ENCODE measurements at places on chromosomes 4 and X. TPM values are rescaled to one million over a fixed set of nuclear protein-coding genes. Genes with fewer than 3 reads are reported as not detected.
A peak's percentile ranks its signal among the peaks of the same experiment; 100 is the strongest.

Gene DCX
- 80.8 TPM for total RNA-seq

- no peak overlapping the region for H3K4me3 ChIP-seq
- no peaks in the 10 kb centered on the region for H3K36me3 ChIP-seq
- H3K27ac ChIP-seq = no peak overlapping the region
- peaks cover 21% of the 10 kb centered on the region for H3K4me1 ChIP-seq
These were observed 48.1 kb upstream of the ENPP6 start for GRCh38 chr4:184265546-184266351.

- no peak overlapping the region for H3K27ac ChIP-seq
- no peaks in the 10 kb centered on the region for H3K36me3 ChIP-seq
- H3K4me3 ChIP-seq = no peak overlapping the region
- peaks cover 18% of the 10 kb centered on the region for H3K4me1 ChIP-seq
- no peak for DNase-seq
These were observed 617.0 kb downstream of the MID1IP1 start for GRCh38 chrX:39418254-39418704.

GRCh38 chr4:2591189-2591588, 54.7 kb downstream of the FAM193A start:
- H3K27ac ChIP-seq = peak overlapping the region; percentile 30
- H3K27me3 ChIP-seq = no peaks in the 10 kb centered on the region
- DNase-seq = no peak
- no peaks in the 10 kb centered on the region for H3K36me3 ChIP-seq

DNA sequence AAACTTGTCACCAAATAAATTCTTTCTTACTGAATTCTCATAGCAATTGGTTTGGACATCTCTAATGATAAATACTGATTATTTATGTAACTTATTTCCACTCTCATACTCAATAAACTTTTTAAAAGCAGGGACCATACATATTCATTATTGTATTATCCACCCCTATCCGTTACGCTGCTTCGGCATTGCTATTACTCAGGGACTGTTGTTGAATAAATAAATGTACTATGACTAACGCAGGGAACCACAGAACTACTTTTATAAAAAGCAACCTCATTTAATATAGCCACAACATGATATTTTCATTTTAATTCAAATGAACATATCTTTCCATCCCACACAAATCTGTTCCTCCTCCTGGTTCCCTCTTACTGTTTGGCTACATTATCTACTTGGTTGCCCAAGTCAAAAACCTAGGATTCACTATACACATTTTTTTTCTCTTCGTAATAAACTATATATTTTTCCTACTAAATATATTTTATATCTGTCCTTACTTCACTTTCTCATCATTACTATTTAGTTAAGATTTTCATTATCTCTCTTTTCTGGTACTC, 14.9 kb upstream of the ANKRD50 start:
- H3K4me3 ChIP-seq = no peak overlapping the region
- H3K27ac ChIP-seq = no peak overlapping the region
- peaks cover 9% of the 10 kb centered on the region for H3K4me1 ChIP-seq
- no peaks in the 10 kb centered on the region for H3K36me3 ChIP-seq

DNA sequence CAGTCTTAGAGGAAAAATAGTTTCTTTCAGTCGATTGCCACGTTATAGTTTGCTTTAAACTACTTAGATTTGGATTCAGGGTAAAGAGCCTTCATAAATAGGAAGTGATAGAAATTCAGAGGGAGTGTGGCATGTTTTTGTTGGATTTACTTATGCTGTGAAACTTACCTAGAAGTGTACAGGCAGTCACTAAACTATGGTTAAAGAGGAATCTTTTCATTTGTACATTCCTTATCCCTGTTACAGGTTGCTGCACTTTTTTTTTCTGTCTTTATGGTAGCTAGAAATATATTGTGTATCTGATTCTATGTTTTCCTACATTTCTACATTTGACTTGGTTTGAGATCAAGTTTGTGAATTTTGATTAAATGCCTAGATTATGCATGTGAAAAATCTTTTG, 19.1 kb downstream of the WWC2 start:
- no peak for DNase-seq
- no peaks in the 10 kb centered on the region for H3K36me3 ChIP-seq
- H3K27ac ChIP-seq = peak overlapping the region; percentile 98
- H3K4me3 ChIP-seq = no peak overlapping the region

DNA sequence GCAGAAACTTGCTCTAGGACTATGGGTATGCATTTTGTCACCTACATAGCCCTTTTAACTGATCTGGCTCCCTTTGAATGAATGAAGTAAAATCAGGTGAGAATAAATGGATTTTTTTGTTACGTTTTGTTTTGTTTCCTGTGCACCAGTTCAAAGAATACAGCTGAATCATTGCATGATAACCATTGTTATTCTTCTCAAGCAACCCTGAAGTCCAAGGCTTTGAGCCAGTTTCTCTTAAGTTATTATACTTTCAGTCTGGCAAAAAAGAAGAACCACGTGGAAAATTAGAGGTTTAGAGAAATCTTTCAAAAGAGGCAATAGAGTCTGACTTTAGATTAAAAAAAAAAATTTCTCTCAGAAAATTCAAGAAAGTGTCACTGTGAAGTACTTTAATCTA, 398.6 kb upstream of the TECRL start:
- peaks cover 5% of the 10 kb centered on the region for H3K36me3 ChIP-seq
- no peaks in the 10 kb centered on the region for H3K4me1 ChIP-seq
- DNase-seq = no peak
- no peak overlapping the region for H3K4me3 ChIP-seq

DNA sequence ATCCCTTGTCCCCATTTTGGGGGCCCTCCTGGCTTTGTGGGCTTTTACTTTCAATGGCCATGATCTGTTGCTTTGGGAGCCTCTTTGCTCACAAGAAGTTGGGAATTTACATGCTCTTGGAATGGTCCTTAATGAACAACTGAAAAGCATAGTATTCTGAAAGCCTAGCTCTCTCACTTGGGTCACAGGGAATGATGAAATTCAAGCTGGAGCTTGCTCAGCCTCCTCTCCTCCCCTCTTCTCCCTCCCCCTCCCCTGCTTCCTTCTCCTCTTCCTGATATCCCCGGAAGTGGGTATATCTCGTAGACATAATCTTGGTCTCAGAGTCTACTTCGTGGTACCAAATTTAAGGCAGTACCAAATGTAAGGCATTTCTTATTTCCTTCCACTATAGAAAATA, 400.6 kb upstream of the NR3C2 start:
- H3K4me3 ChIP-seq = no peak overlapping the region
- no peak for DNase-seq
- H3K36me3 ChIP-seq = no peaks in the 10 kb centered on the region
- no peak overlapping the region for H3K27ac ChIP-seq
- H3K4me1 ChIP-seq = peaks cover 5% of the 10 kb centered on the region

DNA sequence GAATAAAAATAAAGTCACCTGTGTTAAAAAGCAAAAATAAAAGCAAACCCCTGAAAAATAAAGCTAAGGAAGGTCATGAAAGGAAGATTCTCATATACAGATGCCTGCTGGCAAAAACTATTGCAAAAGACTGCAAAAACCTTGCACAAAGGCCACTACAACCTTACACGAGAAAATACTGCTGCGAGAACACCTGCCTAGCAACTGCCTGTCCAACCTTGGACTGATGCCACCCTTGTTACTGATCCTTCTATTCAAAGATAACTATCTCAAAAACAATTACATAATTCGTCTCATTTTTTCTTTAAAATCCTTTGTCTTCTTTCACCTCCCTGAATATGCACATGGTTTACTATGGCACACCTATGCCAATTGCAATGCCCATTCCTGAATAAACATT, 49.6 kb downstream of the SLC2A9 start:
- H3K36me3 ChIP-seq = no peaks in the 10 kb centered on the region
- H3K27ac ChIP-seq = no peak overlapping the region
- no peak for DNase-seq
- H3K4me3 ChIP-seq = no peak overlapping the region
- no peaks in the 10 kb centered on the region for H3K4me1 ChIP-seq

Gene OTC
- not detected for total RNA-seq

Gene RBMXL3
- total RNA-seq = not detected

Gene SPINK2
- not detected for total RNA-seq

DNA sequence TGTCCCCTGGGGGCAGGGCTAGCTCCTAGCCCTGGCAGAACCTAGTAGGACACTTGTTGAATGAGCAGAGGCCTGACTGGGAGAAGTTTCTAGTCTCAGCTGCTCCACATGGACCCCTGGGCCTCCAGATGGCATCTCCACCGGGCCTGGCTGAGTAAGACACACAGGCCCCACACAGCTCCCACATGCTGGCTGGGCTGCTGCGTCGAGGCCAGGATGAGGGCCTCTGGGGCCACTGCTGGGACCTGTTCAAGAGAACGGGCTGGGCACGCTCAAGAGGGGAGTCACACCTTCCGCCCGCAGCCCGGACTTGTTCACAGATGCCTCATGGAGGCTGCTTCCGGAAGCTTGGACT, 4.2 kb upstream of the HGFAC start:
- no peaks in the 10 kb centered on the region for H3K36me3 ChIP-seq
- H3K4me3 ChIP-seq = no peak overlapping the region
- H3K27ac ChIP-seq = peak overlapping the region; percentile 35
- no peak for DNase-seq
- no peaks in the 10 kb centered on the region for H3K27me3 ChIP-seq
- peaks cover 10% of the 10 kb centered on the region for H3K4me1 ChIP-seq

- H3K27ac ChIP-seq = no peak overlapping the region
- H3K4me1 ChIP-seq = peaks cover 11% of the 10 kb centered on the region
- no peaks in the 10 kb centered on the region for H3K27me3 ChIP-seq
- no peak for DNase-seq
- no peak overlapping the region for H3K4me3 ChIP-seq
- H3K36me3 ChIP-seq = no peaks in the 10 kb centered on the region
These were observed 49.2 kb upstream of the DDX53 start for GRCh38 chrX:22950269-22951266.

Gene KLHL5
- 30.6 TPM for total RNA-seq

DNA sequence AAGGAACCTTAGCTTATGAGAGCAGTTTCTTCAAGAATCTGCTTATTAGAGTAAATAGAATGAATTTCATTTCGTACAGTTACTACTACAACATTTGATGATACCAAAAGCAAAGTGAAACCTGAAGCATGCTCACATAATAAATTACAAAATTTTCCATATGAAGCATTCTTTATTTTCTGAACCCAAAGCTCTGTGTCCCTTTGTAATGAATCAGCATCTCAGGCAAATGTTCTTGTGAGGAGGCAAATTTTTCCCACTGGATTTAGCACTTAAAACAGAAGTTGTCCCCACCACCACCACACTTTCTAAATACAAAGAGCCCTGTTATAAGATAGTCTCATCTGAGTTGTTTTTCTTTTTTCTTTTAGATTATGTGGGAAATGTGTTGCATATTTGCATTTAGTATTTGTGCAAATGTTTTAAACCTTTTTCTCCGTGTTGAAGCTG, 70.7 kb upstream of the NFKB1 start:
- H3K4me1 ChIP-seq = peaks cover 13% of the 10 kb centered on the region
- peaks cover 5% of the 10 kb centered on the region for H3K36me3 ChIP-seq
- DNase-seq = no peak
- H3K4me3 ChIP-seq = peak overlapping the region; percentile 94
- peak overlapping the region; percentile 98 for H3K27ac ChIP-seq
- H3K27me3 ChIP-seq = no peaks in the 10 kb centered on the region

GRCh38 chr4:29307256-29307655, 1412.9 kb upstream of the PCDH7 start:
- H3K27me3 ChIP-seq = no peaks in the 10 kb centered on the region
- no peak overlapping the region for H3K27ac ChIP-seq
- H3K4me1 ChIP-seq = no peaks in the 10 kb centered on the region
- no peak for DNase-seq

- no peak overlapping the region for H3K4me3 ChIP-seq
- no peaks in the 10 kb centered on the region for H3K27me3 ChIP-seq
- DNase-seq = no peak
- H3K4me1 ChIP-seq = peaks cover 26% of the 10 kb centered on the region
These were observed 176.4 kb downstream of the PTTG2 start for GRCh38 chr4:38136604-38137003.

DNA sequence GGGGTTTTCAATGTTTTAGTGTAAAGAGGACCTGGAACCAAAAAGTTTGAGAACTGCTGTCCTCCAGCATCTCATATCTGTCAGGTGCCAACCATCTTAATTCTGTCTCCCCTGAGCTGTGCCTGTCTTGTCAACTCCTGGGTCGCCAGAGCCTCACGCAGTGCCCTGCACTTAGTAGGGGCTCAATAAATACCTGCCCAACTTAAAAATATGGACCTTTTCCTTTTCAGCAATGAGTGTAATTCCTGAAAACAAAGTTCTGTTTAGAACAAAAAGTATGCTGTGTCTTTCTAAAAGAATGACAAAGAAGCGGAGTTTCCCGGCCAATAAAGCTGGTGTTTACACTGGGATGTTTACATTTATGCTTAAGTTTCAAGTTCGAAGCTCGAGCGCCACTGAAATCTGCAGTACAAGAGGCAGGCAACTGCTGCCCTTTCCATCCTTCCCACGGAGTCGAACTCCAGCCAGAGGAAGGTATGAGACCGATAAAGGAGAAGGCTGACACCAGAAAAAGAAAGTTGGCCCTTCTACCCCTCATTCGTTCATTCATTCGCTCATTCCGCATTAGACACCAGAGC, 1.1 kb upstream of the HTATSF1 start:
- peak overlapping the region; percentile 94 for H3K4me3 ChIP-seq
- H3K27me3 ChIP-seq = peaks cover 17% of the 10 kb centered on the region
- H3K36me3 ChIP-seq = no peaks in the 10 kb centered on the region
- peak overlapping the region; percentile 91 for H3K27ac ChIP-seq

Gene ARX
- 0.16 TPM for total RNA-seq

- H3K27ac ChIP-seq = no peak overlapping the region
- no peak overlapping the region for H3K4me3 ChIP-seq
- H3K27me3 ChIP-seq = no peaks in the 10 kb centered on the region
- DNase-seq = no peak
- H3K4me1 ChIP-seq = no peaks in the 10 kb centered on the region
- H3K36me3 ChIP-seq = no peaks in the 10 kb centered on the region
These were observed 33.3 kb downstream of the BBS12 start for GRCh38 chr4:122765692-122766352.

GRCh38 chrX:34467437-34467836, 189.6 kb downstream of the TMEM47 start:
- H3K36me3 ChIP-seq = no peaks in the 10 kb centered on the region
- no peak for DNase-seq

Gene ADGRG2
- 0.20 TPM for total RNA-seq

Gene MSX1
- 2.2 TPM for total RNA-seq

Gene HSD17B13
- total RNA-seq = not detected

DNA sequence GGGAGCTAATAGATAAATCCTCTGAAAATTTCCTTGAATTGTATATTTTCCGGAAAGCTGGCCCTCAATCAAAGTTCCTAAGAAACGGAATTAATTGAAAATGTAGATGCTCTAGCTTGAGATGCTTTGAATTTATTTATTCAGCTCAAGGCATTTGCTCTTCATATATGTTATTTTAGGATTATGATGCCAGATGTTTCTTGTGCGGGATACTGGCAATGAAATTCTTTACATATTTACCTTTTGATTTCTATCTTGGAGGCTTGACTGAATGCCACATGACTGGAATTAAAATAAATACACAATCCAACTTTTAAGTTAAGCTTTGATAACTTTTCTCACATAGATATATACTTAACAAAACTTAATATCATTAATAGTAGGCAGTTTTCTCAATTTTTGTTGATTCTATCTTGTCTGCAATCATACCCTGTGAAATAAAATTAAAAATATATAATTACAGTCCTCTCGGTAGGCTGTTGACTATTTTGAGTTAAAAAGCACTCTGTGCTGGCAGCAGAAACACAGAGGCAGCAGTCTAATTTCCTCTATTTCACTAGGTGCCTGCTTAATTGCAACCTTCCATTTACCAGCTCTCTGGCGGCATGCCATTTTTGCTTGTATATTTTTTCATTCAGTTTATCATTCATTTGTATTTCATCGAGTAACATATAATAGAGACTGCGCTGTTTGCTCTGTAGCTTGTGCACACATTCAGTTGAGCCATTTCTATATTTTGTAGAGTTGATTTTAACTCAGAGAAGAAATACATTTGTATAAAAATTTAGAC, 991.5 kb downstream of the ADGRL3 start:
- no peaks in the 10 kb centered on the region for H3K36me3 ChIP-seq
- DNase-seq = no peak
- no peaks in the 10 kb centered on the region for H3K4me1 ChIP-seq
